ENCODE measurements at places on chromosomes 2 and 18.
A peak's percentile ranks its signal among the peaks of the same experiment; 100 is the strongest.

- DNase-seq: no peak
These were observed 32.5 kb downstream of the INPP5D start for GRCh38 chr2:233092432-233093165.

DNA sequence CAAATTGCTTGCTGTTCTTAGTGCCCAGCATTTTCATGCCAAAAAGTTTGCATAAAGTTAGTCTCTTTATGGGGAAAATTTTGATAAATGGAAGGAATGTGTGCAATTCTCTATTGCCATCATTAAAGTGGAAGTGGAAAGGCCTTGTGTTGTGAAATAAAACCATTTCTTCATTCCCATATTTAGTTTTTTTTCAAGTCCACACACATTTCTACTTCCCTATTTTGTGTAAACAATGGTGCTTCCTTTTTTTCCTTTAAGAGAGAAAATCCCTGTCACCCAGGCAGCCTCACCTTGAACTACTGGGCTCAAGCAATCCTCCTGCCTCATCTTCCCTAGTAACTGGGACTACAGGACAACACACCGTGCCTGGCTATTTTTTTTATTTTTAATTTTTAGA is 42.3 kb upstream of the NCOA1 start:
- DNase-seq: no peak

- DNase-seq: no peak
These were observed 9.9 kb upstream of the PARD3B start for GRCh38 chr2:204535356-204535755.

DNA sequence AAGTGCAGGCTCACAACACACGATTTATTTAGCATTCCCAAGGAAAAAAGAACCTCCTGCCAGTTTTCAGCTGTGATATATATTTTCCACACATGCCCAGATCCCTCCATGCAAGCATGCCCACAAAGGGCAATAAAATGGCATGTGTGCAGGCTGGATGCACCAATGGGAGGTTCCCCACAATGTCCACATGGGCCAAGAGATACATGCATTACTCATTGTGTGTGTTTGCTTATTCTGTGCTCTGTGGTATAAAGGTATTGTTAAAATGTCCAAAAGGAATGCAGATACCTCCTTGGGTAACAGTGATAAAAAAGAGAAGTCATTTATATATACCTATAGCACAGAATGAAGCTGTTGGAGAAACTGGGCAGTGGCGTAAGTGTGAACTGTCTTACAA is 207.4 kb downstream of the FHOD3 start:
- no peak for DNase-seq

DNA sequence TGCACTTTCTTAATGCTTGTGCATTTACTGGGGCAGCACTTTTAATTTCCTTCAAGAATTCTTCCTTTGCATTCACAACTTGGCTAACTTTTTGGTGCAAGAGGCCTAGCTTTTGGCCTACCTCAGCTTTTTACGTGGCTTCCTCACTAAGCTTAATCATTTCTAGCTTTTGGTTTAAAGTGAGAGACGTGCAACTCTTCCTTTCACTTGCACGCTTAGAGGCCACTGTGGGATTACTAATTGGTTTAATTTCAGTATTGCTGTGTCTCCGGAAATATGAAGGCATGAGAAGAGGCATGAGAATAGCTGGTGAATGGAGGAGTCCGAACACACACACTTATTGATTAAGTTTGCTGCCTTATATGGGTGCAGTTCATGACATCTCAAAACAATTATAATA is 354.1 kb downstream of the DLGAP1 start:
- DNase-seq: no peak

GRCh38 chr2:134133622-134134312 is 120.1 kb upstream of the MGAT5 start:
- no peak for DNase-seq

- DNase-seq: no peak
These were observed 6.8 kb downstream of the DNAJB2 start for GRCh38 chr2:219285894-219286425.

- no peak for DNase-seq
These were observed 591 bp downstream of the SLC16A14 start for GRCh38 chr2:230068016-230068650.

DNA sequence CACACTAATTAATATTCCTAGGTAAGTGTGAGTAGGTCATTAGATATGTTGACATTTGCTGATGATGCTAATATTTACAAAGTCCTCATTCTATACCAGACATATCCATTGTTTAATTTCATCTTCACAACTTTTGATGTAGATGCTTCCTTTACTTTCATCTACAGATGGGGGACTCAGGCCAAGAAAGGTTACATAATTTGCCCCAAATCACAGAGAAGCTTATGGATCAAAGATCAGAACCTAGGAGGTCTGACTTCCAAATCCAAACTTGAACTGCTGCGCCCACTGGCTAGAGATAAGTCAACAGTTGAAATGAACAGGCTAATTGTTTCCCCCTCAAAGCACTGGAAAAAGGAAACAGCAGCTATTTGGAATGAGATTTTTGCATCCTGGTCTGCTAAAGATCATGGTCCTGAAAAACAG is 95.6 kb upstream of the TMEM178A start:
- no peak for DNase-seq

DNA sequence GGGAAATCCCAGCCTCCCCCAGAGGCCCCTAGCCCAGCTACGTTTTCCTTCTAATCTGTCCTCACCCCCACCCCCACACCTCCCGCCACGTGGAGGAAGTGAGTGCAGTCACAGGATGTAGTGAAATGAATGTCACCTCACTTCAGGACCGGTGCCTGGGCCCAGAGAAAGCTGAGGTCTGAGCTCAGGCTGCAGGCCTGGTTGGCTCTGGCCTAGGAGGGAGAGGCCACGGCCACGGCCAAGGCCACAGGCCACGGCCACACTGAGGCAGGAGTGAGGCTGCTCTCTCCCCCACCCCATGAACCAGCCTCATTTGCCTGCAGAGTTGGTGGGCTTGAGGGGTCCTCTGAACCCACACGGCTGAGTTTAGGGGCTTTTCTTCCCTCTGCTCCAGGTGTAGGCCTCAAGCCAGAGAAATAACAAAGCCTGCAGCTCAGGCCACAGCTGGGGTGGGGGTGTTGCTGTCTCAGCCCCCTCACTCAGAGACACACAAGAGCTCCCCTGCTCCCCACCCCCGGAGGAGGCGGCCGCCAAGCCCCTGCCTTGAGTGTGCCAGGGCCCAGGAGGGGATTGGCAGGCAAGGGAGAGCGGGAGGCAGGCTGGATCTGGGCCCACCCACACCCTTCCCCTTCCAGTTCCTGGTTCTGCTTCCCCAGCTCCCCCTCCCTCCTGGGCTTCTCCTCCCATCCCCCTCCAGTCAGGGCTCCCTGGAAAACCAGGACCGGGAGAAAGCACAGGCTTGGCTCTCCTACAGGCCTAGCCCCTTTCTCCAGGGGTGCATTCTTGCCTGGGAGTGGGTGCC is 27.0 kb downstream of the DNMT3A start:
- peak; percentile 64 for DNase-seq

DNA sequence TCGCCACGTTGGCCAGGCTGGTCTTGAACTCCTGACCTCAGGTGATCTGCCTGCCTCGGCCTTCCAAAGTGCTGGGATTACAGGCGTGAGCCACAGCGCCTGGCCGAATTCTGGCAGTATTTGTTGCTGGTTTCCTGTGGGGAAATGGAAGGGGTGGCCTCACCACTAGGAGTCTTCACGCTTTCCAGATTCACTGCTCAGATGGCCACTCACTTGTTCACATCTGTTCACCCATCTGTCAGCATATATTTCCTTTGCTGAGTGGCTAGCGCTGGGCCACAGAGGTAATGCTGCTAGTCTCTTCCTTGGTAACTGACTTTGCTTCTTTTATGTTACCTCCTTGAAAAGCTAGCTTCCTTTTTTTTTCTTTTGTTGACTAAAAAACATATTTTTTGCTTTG is 27.2 kb downstream of the TMEM177 start:
- DNase-seq: no peak

DNA sequence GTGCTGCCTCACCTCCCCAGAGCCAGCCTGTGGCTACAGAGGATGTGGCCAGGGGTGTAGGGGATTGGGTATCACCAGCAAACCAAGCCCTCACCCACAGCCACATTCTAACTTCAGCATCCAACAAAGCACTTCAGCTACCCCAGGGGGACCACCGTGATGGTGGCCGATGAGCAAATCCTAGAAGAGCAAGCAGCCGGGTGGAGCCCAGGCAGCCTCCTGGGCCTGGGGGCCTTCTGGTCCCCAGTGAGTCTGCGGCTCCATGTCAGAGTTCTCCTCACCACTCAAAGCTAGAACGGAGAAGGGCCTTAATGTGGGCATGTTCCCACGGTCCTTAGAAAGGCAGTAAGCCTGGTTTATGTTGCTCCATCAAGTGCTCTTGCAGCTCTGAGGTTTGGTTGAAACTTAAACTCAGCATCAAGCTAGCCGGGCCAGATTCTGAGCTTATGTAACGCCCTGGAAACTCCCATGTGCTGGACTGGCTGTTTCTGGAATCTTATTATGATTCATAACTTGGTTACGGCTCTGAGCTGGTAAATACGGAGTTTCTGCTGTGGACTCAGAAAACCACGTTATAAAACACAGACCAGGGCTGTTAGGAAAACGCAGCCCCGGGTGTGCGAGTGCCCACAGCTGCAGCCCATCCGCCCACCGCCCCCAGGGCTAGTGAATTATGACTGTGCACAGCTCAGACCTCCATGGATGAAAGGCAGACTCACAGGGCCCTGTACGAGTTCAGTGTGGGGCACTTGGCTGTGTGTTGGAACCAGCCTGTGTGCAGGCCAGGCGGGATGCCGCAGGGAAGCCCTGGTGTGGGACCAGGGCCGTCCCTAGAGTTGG is 99.8 kb downstream of the SEPTIN10 start:
- peak; percentile 22 for DNase-seq
